ENCODE measurements at places on chromosomes 16 and 17.

DNA sequence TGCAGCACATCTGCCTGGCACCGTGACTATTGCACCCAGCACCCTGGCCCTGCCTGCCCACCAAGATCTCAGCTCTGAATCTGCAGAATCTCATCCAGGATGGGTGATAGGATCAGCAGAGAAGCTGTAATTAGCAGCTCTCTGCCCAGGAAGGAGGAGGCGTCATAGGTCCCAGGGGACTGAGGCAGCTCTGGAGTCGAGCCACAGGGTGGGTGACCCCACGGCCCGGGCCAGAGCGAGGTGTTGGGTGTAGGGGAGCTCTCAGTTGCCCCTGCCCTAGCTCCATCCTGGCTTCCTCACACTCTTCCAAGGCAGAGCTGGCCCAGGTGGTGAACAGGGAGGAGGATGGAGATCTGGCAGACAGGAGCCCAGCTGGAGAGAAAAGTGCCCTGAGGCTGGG lies 18.2 kb upstream of the FAM83G start:
- DNase-seq, result no peak

- no peak for DNase-seq
These were observed 34.3 kb upstream of the WSCD1 start for GRCh38 chr17:6035801-6036394.

DNA sequence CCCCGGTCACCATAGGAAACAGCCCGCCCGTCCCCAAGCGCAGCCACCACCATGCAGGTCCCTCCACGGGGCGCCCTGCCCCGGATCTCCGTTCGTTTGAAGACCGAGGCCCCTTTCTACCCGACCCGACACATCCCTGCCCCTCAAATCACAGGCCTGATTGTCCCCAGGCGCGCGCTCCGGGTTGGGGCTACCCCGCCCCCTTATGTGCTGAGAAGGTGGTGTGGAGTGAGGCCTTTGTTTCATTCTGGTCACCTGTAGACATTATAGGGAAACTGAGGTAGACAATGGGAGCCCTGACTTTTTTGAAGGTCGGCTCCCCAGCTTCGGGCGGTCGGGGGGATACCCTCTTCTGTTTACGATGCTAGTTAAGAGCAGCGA lies 763 bp upstream of the ACTG1 start:
- no peak for DNase-seq

DNA sequence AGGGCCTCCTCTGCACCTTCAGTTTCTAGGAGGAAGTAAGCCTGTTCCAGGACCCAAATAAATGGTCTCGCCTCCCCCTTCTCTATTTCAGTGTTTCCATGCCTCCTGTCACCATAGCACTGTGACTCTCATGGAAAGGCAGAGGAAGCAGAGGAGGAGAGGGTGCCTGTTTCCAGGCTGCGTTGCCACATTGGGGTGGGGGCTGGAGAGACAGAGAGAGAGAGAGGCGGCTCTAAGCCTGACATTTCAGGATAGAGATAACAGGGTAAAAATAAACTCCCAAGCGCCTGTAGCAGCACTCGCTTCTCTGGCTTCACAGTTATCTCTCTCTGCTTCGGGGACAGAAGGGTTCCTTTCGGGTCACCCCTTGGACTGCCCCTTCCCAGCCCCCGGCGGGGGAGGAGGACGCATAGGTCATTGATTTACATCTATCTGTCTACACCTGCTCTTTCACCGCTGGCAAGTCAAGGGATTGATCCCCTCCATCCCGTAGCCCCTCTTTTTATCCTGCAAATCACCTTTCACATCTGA lies 71.2 kb upstream of the MRTFB start:
- DNase-seq, result no peak

- no peak for DNase-seq
These were observed 53.4 kb downstream of the CACNG3 start for GRCh38 chr16:24309258-24310142.

GRCh38 chr16:105521-105920 lies 27.5 kb downstream of the MPG start:
- DNase-seq, result no peak

- DNase-seq, result no peak
These were observed 24.1 kb upstream of the ENGASE start for GRCh38 chr17:79050551-79050950.

GRCh38 chr16:20904507-20905081 lies 4.0 kb downstream of the LYRM1 start:
- no peak for DNase-seq

DNA sequence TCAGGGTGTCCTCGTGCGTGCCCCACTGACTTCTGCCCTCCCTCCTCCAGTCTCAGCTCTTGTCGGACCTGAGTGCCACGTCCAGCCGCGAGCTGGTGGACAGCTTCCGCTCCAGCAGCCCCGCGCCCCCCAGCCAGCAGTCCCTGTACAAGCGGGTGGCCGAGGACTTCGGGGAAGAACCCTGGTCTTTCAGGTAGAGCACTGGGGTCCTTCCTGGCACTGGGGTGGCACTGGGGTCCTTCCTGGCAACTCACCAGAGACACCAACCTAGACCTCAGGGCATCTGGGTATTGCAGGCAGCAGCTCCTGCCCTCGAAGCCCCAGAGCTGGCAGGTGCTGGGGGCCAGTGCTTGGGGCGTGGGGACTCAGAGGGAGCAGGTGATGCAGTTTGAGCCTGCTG lies 25.0 kb downstream of the SGSH start:
- no peak for DNase-seq

DNA sequence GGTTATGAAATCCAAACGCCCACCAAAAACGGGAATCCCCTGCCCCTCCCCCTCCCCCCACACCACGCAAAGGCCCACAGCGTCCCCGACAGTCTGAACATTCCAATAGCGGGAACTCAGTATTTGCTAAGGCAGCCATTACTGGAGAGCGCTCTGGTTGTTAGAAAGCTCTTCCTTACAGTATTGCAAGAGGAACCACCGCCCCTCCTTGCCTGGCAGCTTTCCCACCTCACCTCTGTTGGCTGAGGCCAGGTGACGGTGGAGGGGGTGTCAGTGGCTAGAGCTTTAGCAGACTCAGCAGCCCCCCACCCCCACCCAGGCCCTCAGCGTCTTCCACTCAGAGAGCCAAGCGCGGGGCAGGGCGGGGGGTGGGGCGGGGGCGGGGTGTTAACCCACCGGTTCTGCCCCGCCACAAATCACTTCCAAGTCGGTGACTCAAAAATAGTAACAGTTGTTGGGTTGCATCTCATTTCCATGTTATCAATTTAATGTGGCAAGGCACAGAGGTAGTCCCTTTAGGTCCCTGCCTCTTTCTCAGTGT lies 2.2 kb upstream of the PLEKHH3 start:
- DNase-seq, result no peak

- DNase-seq, result no peak
These were observed 408.7 kb downstream of the SLC39A11 start for GRCh38 chr17:72683506-72684404.

- no peak for DNase-seq
These were observed 30.3 kb downstream of the TMEM204 start for GRCh38 chr16:1563786-1564185.

DNA sequence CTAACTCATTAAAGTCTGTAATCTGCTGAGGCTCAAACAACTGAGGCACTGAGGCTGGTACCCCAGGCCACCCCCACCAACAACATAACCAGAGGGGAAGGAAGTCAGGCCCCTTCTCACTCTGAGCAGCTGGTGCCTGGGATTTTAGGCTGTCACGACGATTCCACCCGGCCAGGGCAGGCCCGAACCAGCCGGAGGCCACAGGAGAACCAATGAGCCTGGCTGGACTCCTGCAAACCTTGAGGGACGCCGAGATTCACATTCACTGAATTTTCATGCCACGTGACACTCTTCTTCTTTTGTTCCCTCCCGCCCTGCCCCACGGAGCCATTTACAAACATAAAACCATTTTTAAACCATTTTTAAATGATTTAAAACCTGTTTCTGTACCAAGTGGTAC lies 48.1 kb downstream of the RPH3AL start:
- no peak for DNase-seq

GRCh38 chr16:4328782-4329775 lies 13.2 kb downstream of the GLIS2 start:
- no peak for DNase-seq

- no peak for DNase-seq
These were observed 3.7 kb upstream of the CBX8 start for GRCh38 chr17:79800325-79801155.

DNA sequence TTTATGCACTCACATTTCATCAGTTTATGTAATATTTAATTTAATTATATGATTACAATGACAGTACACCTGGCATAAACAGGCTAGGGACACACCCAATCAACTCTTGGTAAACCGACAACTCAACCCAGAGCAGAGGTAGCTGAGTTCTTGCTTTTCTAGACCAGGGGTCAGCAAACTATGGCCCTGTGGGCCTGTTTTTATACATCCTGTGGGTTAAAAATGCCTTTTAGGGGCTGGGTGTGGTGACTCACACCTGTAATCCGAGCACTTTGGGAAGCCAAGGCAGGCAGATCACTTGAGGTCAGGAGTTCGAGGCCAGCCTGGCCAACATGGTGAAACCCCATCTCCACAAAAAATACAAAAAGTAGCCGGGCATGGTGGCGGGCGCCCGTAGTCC lies 99.2 kb upstream of the TMEM97 start:
- DNase-seq, result no peak

DNA sequence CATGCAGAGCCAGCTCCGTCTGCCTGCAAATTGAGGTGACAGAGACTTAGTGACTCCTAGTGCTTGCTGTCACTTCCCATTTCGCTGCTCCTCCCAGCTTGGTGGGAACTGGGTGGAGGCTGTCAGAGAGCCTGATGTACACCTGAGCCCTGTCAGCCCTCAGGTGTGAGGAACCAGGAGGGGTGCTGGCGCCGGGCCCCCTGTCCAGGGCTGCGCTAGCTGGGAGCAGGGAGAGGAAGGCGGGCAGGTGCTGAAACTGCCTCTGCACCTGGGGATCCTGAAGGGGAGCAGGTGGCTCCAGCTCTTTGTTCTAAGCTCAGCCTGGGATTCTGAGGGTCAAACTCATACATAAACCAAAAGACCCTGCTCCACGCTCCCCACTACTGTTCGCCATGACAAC lies 10.8 kb upstream of the WSCD1 start:
- DNase-seq, result no peak

GRCh38 chr17:42034059-42034458 lies 14.2 kb downstream of the NKIRAS2 start:
- no peak for DNase-seq

DNA sequence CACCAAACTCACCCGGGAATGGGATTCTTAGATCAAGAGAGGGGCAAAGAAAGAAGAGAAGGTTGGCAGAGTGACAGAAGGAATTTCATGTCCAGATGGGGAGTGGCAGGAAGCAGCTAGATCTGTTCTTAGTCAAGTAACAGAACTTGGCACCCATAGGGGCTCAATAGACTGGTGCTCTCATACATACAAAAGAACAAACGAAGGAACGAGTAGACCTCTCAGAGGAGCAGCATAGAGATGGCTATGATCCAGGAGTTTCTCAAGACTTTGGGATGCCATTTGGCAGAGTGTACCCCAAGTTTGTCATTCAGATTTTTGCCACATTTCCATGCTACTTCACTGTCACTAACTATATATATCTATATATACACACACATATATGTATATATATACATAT lies 47.9 kb downstream of the GINS3 start:
- DNase-seq, result no peak

DNA sequence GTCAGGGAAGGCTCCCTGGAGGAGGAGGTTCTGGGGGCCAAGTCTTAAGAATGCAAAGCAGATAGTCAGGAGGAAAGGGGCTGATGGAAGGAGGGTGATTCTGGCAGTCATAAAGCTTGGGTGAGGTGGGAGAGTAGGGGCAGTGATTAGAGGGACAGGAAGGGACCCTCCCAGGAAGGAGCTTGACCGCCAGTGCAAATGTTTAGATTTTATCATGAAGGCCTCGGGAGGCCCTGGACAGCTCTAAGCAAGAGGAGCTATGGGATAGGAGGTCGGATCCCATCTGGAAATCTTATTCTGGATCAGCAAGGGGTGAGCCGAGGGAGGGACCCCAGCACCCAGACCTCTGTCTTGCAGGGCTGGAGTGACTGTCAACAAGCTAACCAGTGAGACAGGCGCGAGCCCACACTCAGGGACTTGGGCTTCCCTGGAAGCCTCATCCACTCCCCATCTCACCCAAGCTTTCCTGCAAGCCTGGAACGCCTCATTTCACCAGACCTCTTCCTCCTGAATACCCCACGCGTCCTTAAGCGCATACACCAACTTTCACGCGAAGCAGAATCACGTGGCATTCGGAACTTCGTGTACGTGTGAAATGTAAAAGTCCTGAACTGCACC lies 52.0 kb upstream of the CBX4 start:
- DNase-seq, result no peak

GRCh38 chr17:34979650-34980352 lies 511 bp upstream of the LIG3 start:
- no peak for DNase-seq

- DNase-seq, result no peak
These were observed 3.5 kb downstream of the FMNL1 start for GRCh38 chr17:45225051-45225700.

- DNase-seq, result no peak
These were observed 7.7 kb downstream of the BAIAP2 start for GRCh38 chr17:81042606-81043005.

GRCh38 chr17:18933102-18934058 lies 18.6 kb upstream of the SLC5A10 start:
- no peak for DNase-seq

DNA sequence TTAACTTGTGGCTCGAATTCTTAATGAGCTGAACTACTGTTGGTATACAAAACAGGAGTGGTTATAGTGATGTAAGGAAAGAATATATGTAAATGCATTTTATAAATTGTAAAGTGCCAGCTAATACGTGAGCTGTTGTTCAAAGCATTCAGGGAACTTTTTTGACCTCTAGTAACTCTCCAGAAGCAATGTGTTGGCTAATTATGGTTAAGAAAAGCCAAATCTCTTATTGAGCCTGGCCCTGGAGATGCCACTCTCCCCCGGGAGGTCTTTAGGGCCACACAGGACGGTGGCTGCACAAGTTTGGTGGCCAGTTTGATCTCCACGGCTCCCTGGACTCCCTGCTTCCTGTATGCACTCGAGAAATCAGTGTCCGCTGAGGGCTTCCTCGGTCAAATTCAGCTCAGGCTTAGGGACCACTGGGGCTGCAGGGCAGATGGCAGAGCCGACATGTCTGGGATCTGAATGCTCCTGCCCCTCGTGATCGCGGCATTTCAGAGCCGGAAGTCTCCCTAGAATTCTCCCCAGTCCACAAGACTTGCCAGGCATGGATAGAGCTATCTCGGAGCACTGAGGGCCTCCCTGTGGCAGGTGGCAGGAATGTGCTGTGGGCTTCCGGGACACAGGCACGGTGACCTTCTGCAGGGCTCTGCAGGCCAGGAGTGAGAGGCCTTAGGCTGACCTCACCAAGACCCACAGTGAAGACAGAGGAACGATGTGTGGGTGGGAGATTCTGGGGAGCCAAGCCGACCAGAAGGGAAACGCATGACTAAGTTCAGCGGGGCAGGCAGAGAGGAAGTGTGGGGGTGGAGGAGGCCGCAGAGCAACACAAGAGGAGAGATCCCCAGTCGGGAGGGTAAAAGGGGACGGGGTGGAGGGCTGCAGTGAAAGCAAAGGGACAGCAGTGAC lies 18.6 kb upstream of the PITPNM3 start:
- DNase-seq, result no peak

GRCh38 chr17:68368387-68368786 lies 77.1 kb downstream of the ARSG start:
- no peak for DNase-seq

All from stimulated activated CD8-positive, alpha-beta memory T cell treated with anti-CD3 and anti-CD28 coated beads, Interleukin-7, amount 100 ng/mL, for 1 hour (primary cell).